ENCODE measurements at places on chromosomes 1 and 21.
A peak's percentile ranks its signal among the peaks of the same experiment; 100 is the strongest.

- DNase-seq: no peak
Measured at GRCh38 chr1:60036856-60037460, 36.6 kb downstream of the C1orf87 start.

DNA sequence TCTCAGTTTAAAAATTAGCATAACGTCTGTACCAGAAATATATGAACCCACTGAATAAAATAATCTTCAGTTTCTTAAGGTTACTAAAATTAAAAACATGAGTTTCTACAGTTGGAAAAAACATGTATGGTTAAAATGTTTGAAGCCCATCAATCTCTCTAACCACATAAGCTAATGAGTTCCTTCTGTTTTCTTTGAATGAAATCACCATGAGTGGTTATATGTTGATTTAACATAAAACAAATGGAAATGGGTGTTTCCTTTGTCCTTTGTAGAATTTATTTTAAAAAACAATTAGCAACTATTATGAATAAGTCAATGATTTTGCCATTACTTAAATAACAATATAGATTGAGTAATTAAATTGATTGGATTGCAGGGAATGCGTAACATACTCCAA, 3.0 kb upstream of the ADGRL2 start:
- no peak for DNase-seq

- DNase-seq: no peak
Measured at GRCh38 chr1:116513956-116514355, 56.9 kb downstream of the CD58 start.

GRCh38 chr1:87515781-87516180, 187.1 kb downstream of the LMO4 start:
- no peak for DNase-seq

DNA sequence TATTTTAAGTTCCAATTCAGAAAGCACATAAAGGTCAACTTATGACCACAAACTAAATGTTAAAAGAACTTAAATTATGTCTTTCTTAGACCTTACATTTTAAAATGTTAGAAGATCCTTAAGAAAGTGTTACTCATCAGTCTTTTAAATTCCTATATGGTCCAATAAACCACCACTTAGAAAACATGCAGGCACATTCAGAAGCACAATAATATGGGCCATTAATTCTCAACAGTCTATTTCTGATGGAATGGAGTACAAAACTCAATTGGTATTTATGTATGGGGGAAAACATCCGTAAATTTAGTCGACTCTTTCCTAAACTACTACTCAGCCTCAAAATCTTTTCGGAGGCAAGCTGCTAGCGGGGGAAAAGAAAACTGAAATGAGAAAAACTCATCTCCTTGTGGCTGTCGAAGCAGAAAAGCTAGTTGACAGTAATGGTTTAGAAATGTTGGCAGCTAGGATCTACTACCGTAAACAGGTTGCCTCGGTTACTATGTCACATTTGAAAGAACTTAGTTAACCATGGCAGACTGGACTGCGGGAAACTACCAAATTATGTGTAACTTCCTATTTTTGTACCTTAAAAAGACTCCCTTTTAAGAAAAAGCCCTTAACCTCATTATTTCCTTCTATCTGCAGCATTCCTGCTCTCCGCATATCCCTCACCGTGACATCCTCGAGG, 1.0 kb downstream of the TRMT1L start:
- peak; percentile 40 for DNase-seq

DNA sequence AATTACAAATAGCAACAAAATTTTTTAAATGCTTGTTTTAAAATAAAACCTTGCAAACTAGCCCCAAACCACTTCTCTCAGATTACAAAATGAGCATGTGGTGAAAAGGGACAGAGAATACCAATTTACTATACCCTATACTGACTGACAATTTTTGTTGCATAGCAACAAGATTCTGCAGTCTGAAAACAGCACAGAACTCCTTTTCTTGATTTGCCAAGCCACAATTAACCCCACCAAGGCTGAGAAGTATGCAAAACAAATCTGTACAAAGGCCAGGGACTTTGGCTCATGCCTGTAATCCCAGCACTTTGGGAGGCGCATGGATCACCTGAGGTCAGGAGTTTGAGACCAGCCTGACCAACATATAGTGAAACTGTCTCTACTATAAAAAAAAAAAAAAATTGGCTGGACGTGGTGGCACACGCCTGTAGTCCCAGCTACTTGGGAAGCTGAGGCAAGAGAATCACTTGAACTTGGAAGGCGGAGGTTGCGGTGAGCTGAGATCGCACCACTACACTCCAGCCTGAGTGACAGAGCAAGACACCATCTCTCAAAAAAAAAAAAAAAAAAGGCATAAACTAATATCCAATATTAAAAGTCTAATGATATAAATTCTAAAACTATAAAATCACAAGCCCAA, 21.8 kb downstream of the ENAH start:
- DNase-seq: no peak

DNA sequence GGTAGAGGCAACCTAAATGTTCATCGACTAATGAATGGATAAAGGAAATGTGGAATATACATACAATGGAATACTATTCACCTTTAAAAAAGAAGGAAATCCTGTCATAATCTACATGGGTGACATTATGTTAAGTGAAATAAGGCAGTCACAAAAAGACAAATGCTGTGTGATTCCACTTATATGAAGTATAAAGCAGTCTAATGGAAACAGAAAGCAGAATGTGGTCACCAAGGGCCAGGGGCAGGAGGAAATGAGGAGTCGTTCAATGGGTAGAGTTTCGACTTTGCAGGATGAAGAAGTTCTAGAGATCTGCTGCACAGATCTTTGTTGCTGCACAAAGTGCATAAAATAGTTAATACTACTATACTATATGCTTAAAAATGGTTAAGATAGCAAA, 7.8 kb downstream of the DIPK1A start:
- no peak for DNase-seq

Data from renal cortex interstitium (tissue), 15 donors.